Stimulated activated CD4-positive, alpha-beta T cell treated with anti-CD3 and anti-CD28 coated beads, Interleukin-12 subunit alpha, Interleukin-12 subunit beta, amount 100 ng/mL, for 48 hours (primary cell): ENCODE measurements at places on chromosomes 7 and 10.

GRCh38 chr10:129258283-129258923 lies 208.6 kb upstream of the MGMT start:
- DNase-seq: no peak

DNA sequence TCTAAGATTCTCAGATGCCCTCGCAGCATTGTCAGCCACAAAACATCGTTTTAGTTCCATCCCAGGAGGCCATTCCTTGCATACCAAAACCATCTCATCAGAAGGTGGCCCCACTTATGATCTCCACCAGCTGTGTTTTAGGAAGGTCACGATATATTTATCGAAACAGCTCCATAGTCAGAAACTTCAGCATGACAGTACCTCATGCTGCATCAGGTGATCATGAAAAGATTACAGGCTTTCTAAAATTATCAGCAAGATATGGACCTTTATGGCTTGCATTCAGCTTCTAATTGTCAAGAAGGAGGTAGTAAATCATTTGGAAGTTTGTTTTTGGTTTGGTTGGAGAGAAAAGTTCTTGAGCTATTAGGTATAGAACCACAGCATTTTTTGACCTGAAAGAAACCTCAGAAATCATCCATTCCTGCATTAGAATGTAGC lies 20.0 kb downstream of the JAZF1 start:
- no peak for DNase-seq

GRCh38 chr10:111967547-111967946 lies 216.0 kb downstream of the GPAM start:
- no peak for DNase-seq

DNA sequence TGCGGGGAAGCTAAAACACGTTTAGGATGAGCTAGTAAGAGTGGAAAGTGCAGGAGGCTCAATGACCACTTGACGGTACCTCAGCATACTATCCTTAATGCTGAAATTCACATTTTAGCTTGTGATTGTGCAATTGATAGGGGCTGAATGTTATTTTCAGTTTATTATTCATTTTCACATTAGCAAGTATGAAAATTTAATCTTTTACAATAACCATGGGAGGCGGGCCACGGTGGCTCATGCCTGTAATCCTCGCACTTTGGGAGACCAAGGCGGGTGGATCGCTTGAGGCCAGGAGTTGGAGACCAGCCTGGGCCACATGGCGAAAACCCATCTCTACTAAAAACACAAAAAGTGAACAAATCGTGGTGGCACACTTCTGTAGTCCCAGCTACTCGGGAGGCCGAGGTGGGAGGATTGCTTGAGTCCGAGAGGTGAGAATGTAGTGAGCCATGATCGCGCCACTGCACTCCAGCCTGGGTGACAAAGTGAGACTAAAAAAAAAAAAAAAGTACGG lies 22.0 kb upstream of the ANLN start:
- no peak for DNase-seq

DNA sequence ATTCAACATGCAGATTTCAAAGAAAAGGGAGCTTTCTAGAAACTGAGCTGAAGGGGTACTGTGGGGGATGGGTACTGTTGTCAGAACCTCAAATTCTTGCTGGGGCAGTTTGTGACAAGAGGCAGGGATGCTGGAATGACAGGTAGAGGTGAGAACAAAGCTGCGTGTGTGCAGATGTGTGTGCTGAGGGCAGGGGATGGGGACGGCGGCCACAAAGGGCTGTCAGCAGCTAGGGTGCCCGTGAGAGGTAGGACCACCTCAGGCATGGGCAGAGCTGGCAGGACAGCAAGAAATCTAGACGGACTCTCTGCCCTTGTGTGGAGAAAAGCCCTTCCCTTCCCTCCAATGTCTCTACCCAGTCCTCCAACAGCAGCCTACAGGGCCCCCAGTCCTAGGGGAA lies 14.4 kb upstream of the BAZ1B start:
- no peak for DNase-seq

DNA sequence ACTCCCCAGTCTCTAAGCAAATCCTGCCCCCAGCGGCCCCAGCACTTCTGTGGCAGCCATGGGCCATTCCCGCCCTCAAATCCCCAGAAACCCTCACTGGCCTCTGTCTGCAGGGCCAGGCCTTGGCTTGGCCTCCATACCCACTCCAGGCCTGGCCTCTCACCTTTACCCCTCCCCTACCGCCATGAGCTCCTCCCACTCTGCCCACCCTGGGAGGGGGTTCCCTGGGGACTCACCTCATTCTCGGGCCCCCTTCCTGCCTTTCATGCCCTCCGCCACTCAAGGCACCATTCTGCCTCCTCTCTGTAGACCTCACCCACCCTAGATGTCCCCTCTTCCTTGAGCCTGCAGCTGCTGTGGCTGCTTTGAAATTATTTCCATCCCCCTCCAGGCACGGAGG lies 41.0 kb downstream of the PRF1 start:
- DNase-seq: no peak

DNA sequence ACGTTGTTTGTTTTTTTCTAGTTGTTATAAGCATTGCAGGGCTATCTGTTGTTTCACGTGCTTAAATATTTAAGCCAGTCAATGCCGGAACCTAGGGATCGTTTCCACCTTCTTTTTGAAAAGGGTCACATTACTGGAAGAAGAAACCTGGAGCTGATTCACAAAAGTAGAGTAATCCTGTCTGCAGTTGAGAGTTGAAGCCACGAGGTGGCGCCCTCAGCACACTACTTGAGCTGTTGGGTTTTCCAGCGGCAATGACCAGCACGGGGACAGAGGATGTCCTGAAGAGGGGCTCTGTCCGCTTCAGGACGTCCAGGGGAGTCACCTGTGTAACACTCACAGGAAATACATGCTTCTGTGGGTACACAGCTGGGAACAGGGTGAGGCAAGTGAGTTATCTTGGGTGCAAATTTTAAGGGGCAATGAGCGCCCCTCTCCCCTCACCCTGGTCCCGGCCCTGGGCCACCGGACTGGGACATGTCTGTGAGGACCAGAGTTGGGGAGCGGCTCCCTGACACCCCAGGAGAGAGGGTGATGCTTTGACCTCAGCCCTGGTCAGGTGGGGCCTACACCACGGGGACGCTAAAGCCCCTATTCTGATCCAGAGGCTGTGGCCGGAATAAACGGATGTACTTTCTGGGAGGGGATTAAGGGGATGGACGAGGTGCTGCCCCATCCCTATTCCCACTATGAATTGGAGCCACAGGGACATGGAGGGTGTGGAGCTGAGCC lies 26.3 kb upstream of the WDFY4 start:
- peak; percentile 55 for DNase-seq
